ENCODE measurements at places on chromosomes 1 and 21.

- no peak for DNase-seq
Measured at GRCh38 chr1:70195342-70195741, 10.0 kb downstream of the LRRC40 start.

DNA sequence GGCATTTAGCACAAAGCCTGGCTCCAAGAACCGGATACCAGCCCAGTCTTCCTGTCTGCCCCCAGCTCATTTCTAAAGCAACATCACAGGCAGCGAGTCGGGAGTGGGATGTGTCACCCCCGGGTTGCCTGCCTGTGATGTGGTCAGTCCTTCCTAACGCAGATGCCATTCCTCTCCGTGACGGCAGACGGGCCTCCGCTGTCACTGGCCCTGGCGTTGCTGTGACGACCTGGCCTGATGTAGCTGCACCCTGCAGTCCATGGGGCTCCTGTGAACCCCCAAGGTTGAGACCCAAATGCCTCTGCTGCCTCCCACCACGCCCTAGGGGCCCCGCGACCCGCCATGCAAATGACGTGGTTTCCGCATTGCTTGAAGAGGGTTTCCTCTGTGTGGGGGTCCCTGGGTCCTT lies 12.3 kb downstream of the TNFRSF1B start:
- peak; percentile 60 for DNase-seq

GRCh38 chr21:29164323-29164942 lies 34.0 kb downstream of the MAP3K7CL start:
- DNase-seq, result peak; percentile 91

DNA sequence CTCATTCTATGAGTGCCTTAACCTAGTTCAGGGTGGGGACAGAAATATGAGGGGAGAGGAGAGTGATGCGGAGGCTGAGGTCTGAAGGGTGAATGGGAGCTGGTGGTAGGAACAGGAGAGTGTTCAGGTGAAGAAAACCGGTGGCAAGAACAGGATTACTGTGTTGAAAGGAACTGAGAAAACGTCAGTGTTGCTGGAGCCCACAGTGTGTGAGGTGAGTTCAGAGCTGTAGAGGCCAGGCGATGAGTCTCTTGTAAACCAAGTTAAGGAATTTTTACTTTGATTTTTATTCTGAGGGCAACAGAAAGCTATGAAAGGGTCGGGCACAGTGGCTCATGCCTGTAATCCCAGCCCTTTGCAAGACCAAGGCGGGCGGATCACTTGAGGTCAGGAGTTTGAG lies 45.3 kb upstream of the PUM1 start:
- DNase-seq, result no peak

- peak; percentile 99 for DNase-seq
Measured at GRCh38 chr1:200351826-200352549, 57.8 kb downstream of the ZNF281 start.

DNA sequence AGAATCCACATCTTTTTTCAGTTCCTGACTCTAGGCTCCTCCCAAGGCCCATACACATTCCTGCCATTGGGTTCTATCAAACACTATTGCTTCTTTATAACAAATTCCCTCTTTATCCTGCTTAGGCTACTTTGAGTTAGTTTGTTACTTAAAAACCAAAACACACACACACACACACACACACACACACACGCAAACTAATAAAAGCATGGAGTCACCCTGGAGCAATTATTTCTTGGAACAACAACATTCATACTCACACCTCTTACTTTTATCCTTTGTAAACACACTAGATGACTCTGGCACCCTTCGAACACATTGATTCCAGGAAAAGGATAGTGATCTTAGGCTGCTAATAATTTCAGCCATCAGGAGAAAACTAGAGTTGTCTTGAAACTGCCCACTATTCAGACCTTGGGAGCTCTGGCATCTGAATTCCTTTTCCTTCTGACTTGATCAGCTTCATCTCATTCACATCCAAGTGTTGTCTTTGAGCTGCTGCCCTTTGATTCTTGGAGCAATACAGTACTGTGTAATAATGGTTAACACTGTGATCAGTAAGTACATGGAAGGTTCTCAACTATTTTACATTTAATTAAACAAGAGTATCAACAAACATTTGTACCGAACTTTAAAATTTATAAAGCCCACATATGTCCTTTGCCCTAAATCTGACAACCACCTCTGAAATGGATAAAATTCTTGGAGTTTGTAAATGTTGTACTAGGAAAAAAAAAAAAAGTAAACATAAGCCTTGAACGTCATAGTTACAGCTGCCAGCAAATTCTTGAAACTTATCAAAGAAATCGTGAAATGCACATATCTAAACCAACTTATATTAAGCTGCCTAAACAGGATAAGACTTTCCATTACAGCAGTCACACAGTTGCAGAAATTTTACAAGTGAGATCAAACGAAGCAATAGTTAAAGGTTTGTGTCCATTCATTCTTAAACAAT lies 2.8 kb upstream of the SEC22B start:
- DNase-seq, result peak; percentile 90

GRCh38 chr1:244235157-244235556 lies 184.1 kb downstream of the ZBTB18 start:
- no peak for DNase-seq

GRCh38 chr1:32138965-32139364 lies 31.1 kb downstream of the KPNA6 start:
- DNase-seq, result peak; percentile 53

DNA sequence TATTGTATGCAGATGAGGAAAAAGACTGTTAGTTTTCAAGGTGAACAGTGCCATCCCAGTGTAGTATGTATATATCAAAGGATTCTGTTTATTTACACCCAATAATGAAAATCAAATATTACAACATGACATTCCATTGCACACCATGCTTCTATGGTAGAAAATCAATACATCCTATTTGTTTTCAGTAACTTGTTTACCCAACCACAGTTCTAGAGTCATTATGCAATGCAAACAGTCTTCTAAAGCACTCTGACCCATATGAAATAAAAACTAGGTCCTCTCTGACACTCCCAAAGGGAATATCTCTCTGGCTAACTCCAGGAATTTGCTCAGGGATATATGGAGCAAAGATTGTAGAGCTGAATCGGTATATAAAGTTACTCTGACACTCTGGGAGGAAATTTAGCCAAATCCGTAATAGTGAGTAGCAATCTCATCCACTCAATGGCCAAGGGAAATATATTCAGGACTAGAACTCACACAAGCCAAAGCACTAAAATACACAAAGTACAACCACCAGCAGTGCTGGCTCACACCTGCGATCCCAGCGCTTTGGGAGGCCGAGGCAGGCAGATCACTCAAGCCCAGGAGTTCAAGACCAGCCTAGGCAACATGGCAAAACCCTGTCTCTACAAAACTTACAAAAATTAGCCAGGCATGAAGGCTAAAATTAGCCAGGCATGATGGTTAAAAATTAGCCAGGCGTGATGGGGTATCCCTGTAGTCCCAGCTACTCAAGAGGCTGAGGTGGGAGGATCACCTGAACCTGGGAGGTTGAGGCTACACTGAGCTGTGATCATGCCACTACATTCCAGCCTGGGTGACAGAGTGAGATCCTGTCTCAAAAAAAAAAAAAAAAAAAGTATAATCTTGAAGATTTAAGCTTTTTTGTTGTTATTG lies 75.2 kb downstream of the RERE start:
- DNase-seq, result no peak
